HS-27A (cell line): ENCODE measurements at places on chromosomes 11 and 22.
A peak's percentile ranks its signal among the peaks of the same experiment; 100 is the strongest.

- DNase-seq: no peak
Measured at GRCh38 chr11:119024430-119025098, 6.0 kb downstream of the TRAPPC4 start.

- DNase-seq: no peak
Measured at GRCh38 chr11:38305682-38306081, 1707.6 kb upstream of the RAG2 start.

- DNase-seq: no peak
Measured at GRCh38 chr22:41459431-41459830, 9.1 kb downstream of the PHF5A start.

DNA sequence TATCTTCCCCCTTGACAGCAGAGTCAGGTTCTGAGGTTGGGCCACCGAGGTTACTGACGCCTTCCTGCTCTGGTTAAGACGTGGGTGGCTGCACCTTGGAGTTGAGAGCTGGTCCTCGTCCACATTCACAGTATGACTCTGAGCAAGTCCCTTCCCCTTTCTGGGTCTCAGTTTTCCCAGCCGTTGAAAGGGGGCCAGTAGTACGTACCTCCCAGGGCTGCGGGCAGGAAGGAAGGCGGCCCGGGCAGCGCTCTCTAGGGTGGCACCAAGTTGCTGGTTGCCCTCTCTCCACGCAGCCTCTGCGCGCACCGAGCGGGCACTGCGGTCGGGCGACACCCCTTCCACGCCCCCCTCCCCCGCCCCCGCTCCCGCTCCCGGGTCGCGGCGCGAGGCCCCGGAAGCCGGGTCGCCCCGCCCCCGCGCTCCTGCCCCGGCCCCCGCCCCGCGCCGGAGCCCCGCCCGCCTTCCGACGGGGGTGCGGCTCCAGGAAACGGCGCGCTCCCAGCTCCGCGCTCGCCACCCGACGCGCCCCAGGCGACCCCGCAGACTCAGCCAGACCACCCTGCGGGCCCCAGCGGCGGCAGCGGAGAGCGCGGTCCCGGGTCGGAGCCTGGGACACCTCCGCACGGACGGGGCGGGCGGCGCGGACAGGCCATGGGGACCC lies at the start of gene EHBP1L1:
Gene EHBP1L1, plus strand, starts transcription at position 486 of the 664 bp plus-strand sequence. CDS start 250 bp downstream, outside the sequence.
- DNase-seq: no peak

DNA sequence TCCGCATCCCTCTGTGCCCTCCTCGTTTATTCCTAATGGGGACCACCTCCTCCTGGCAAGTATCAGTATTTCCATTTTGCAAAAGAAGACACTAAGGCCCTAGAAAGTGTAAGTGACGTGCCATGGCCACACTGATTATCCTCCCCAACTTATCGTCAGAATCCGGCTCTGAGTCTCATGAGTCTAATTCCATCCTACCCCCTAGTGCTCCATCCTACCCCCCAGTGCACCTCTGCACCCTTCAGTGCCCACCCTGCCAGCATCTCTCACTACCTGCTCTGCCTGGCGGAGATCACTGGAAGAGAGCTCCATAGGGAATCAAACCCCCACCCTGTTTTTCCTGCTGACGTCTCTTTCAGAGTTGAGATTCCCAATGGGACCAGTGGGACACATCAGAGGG lies 31.8 kb downstream of the PRDM11 start:
- DNase-seq: no peak

- DNase-seq: no peak
Measured at GRCh38 chr11:124988063-124988462, 34.1 kb downstream of the CCDC15 start.

GRCh38 chr22:27867085-27867952 lies 51.7 kb downstream of the PITPNB start:
- no peak for DNase-seq

DNA sequence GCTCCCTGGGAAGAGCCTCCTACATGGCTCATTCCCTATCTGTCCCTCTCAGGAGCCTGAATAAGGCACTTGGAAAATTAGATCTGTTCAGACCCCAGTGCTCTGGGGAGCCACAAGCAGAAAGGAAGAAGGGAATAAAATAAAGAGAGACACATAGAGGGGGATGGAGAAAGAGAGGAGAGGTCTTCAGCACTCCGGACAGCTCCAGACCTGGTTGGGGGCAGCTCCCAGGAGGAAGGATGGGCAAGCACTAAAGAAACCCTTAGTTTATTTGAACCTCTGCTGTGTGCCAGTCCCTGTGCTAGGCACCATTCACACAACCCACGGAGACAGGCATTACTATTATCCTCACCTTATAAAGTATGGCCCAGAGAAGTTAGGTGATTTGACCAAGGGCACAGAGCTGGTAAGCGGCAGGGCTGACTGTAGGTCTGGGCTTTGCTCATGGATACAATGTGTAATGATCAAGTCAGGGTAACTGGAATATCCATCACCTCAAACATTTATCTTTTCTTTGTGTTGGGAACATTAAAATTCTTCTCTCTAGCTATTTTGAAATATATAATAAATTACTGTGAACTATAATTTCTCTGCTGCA lies 53.7 kb upstream of the LRRC32 start:
- no peak for DNase-seq

DNA sequence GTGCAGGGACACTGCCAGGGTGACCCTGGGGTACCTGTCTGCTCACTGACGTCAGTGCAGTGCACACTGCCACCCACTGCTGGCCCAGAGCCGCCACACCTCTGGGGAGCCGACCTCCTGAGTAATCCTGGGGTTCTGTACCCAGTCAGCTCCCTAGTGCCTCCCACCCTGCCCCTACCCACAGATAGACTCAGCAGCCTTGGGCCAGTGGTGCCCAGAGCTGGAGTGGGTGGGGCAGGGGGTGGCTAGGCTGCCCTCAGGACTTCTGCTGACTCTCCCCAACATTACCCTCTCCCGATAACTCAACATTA lies 5.8 kb downstream of the NRXN2 start:
- no peak for DNase-seq

DNA sequence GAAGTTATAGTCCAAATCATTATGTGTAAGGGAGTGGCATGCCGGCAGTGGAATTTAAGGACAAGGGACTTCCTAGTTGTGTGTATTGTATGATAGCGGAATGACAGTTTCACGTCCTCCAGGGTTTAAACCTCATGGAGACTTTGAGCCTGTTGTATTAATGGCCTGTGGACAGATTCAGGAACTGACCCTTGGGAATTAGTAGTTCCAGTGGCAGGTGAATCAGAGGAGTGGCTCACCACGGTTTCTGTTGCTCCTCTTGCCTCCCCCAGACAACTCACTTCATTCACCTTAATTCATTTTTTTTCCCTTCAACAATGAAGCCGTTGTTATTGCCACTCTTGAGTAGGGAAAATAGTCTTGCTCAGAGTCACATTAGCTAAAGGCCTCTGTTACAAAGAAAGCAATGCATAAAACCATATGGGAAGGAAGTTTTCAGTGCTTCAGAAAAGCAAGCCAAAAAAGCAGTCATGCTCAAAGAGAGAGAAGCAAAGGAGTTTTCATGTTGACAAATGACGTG lies 22.6 kb downstream of the AMOTL1 start:
- DNase-seq: no peak

DNA sequence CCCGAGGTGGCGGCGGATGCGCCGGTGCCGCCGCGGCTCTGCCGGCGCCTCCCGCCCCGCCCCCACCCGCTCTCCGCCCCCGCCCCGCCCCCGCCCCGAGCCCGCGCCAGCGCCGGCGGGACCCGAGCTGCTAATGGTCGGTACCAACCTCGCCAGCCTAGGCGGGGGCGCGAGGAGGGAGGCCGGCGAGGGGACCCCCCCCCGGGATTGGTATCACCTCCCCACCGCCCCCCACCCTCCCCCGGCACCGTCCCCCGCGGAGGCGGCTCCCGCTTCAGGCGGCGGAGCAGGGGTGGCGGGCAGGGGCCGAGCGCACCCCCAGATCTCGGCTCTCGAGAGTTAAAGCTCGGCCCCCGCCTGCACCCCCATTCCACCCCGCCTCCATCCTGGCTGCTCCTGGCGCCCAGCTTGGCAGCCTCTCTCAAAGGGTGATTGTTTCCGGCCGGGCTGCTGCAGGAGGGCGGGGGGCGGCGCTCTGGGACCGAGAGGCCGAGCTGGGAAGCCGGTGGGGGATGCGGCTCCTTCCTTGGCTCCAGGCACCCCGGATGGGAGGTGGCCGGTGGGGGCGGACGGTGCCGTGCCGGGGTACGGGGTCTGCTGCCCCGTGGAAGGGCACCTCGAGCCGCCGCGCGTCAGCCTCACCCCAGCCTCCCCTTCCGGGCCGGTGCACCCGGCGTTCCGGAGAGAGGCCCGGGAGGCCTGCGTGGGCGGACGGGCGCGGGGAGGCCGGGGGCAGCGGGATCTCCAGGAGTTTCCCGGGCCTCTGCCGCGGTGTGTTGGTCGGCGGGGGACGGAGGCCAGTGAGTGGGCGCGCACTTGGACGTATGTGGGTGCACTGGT lies at the start of gene B3GAT1:
Gene B3GAT1, minus strand, starts transcription at position 40 of the 840 bp plus-strand sequence. CDS start 24,583 bp downstream, outside the sequence.
- no peak for DNase-seq

DNA sequence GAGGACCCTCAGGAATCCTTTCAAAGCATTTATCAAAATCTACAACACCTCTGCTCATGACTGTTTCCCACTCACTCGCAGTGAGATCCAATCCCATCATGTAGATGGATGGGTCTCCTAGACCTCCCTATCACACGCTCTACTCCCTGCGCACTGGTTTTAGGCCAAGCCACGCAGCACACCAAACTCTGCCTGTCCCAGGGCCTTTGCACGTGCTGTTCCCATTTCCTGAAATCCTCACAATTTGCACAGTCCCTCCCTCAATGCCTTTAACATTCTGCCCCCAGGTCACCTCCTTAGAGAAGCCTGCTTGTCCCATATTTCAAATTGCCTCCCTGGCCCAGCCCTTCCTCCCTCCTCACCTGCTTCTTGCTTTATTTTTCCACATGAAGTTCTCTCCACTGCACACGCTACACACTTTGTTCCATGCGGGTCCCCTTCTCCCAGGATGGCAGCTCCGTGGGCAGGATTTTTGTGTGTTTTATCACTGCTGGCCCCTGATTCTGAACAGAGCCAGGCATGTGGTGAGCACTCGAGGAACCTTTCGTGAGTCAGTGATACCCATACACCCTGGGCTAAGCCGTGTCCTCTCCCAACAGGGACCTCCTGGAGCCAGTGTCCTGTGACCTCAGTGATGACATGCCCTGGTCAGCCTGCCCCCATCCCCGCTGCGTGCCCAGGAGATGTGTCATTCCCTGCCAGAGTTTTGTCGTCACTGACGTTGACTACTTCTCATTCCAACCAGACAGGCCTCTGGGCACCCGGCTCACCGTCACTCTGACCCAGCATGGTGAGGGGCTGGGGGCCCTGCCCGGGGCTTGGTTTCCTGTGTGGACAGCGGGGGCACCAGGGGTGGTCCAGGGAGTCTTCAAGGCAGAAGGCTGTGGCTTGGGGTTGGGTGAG lies 12.2 kb downstream of the CSF2RB start:
- peak; percentile 59 for DNase-seq

DNA sequence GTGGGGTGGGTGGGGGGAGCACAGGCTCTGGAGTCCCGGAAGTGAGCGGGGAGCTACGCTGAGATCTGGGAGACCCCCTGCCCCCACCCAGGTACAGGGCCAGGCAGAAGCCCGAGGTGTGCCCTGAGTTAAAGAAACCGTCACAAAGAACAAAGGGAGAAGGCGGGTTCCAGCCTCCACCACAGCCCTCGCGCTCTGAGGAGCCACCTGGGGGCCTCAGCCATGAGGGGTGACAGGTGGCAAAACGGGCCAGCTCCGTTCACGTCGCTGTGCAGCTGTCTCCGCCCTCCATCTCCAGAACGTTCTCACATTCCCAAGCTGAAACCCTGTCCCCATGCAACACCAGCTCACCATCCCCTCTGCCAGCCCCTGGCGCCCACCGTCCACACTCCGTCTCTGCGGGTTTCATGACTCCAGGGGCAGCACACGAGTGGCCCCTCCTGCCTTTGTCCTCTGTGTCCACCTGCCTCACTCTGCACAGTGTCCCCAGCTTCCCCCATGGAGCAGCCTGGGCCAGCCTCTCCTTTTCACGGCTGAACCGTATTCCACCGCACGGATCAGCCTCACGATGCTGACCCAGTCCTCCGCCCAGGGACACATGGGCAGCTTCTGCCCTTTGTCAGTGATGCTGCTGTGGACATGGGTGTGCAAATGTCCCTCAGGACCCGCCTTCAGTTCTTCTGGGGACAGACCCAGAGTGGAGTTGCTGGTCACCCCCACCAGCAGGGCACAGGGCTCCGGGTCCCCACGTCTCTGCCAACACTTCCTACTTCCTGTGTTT lies 1.7 kb upstream of the MUC5B start:
- no peak for DNase-seq

DNA sequence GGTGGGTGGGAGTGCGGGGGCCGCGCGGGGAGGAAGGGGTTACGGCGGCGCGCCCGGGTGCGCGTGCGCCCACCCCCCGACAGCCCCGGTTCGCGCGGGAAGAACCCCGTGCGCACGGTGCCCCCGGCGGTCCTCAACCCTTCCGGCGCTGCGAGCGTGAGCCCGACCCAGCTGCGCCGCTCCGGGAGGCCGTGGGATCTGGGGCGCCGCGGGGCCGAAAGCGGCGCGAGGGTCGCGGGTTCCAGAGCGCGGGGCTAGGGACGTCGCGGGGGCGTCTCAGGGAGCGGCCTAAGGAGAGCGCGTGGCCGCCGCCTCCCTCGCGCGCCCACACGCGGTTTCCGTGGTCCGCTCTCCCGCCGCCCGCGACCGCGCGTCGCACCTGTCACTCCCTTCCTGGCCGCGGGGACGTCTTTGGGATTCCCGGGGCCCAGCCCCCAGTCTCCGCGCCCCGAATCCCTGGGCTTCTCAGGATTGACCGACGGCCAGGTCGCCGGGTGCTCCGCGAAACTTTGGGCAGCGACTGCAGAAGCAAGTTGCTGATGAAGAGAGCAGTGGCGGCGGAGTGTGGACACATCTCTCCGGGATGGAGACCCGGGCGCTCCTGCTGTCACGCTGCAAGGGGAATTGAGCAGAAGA lies 582 bp downstream of the SREBF2 start:
- no peak for DNase-seq

GRCh38 chr11:56841210-56841810 lies 92.8 kb upstream of the OR9G4 start:
- peak; percentile 14 for DNase-seq

DNA sequence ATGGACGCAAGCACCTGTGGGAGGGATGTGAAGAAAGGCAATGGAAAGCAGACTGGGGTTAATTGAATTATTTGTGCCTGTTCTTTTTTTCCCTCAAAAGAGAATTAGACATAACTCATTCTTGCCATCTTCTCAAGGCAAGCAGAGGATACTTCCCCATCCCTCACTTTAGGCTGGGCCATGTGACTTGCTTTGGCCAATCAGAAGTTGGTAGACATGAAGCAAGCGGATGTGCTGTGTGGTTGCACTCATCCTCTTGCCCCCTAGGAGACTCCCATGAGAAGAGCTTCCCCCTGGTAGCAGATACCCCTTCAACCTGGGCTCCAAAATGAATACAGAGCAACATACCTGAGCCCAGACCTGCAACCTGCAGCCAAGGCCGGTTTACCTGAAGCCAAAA lies 124.4 kb upstream of the ZC3H12C start:
- no peak for DNase-seq

DNA sequence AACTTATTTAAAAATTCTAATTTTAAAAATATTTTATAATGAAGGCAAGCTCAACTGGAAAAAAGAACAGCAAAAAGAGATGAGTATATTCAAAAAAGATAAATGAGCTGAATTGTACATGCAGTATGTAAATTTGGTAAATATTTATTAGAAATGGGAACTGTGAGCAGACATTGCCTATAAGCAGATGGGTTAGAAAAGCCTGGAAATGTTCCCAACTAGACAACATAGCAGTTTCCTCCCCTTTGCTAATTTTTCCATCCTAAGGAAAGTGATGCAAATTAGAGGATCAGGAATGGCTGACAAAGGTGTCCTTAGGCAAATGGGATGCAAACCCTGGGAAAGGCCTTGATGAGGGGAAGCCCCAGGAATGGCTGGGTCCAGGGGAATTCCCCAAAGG lies 37.2 kb downstream of the TP53I11 start:
- no peak for DNase-seq

- DNase-seq: no peak
Measured at GRCh38 chr11:68019486-68019885, 9.4 kb downstream of the ALDH3B1 start.
